Activated CD4-positive, alpha-beta T cell treated with anti-CD3 and anti-CD28 coated beads, Interleukin-10, Interleukin-2, amounts not matched to agents 100 ng/mL and 50 ng/mL, durations not matched to agents 16 hours and 8 hours (primary cell): ENCODE measurements at places on chromosomes 11 and 22.

DNA sequence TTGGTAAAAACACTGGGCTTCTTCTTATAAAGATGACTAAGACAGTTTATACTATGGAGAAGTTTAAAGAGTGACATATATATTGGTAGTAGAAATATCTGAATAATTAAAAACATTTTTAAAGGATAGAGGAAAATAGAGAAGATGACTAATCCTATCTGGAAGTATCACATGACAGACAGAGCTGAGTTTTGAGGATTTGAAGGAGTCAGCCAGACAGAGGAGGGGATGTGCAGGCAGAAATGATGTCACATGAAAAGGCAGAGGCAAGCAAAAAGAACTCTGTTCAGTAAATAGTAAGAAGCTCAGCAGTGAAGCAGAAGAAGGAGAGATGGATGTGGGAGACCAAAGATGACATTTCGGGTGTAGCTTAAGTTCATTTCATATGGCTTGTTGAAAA is 1.6 kb downstream of the OR10A2 start:
- DNase-seq: no peak

- DNase-seq: peak; percentile 14
Measured at GRCh38 chr22:45804986-45805325, 133.3 kb downstream of the ATXN10 start.

DNA sequence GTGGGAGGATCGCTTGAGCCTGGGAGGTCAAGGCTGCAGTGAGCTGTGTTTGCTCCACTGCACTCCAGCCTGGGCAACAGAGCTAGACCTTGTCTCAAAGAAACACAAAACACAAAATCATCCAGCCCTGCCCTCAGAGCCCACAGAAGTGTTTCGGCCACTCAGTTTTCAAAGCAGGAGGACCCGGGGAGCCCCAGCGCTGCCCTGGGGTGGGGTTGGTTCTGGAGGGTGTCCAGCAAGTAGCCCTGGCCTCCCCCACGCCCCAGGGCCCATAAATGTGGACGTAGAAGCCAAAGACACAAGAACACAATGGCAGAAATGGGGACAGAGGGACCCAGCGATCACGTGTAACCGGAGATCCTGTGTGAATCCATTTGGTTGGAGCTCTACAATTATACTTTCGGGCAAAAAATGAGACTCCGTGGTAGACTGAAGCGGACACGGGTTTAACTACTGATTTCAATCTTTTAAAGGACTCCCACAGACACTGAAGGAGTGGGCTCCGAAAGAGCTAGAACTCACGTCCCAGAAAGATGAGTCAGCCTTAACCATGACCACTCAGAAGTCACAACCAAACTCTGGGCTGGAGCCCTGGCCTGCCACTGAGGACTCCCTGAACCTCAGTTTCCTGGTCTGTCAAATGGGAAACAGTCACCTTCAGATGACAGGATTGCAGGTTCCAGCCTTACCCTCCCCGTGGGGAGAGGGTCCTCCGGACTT is 9.0 kb upstream of the CYTH4 start:
- peak; percentile 74 for DNase-seq

- DNase-seq: peak; percentile 86
Measured at GRCh38 chr22:43385770-43386641, 25.8 kb upstream of the MPPED1 start.

DNA sequence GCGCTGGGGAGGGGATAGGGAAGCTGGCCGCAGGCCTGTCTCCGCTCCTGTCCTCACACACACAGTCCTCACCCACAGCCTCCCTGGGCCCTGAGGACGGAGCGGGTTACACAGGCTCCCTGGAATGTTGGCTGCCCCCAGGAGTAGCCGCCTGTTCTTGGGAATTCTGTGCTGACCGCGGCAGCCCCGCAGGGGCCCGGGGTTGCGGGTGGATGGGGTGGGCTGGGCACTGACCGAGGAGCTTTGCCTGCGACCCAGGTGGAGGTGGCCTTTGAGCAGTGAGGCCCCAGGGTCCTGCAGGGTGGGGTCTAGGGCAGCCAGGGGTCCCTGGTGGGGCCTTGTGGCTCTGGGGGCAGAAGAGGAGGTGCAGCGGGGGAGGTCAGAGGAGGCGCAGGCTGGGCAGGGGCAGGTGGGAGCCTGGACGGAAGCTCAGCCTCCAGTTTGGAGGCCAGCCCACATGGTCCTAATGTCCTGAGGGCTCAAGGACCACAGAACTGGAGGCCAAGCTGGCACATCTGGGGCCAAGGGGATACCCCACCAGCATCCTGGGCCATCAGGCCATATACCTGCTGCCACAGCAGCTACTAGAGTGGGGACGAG is 6.6 kb upstream of the MRGPRG start:
- DNase-seq: no peak

- DNase-seq: no peak
Measured at GRCh38 chr11:729492-730074, 17.7 kb upstream of the TALDO1 start.

GRCh38 chr11:13277768-13278608 is at the start of gene BMAL1:
TSS of gene BMAL1 (plus strand) at chr11:13277790. CDS start at chr11:13354309, 76,519 bp downstream.
- peak; percentile 49 for DNase-seq

- no peak for DNase-seq
Measured at GRCh38 chr11:1259561-1259960, 36.7 kb downstream of the MUC5B start.

DNA sequence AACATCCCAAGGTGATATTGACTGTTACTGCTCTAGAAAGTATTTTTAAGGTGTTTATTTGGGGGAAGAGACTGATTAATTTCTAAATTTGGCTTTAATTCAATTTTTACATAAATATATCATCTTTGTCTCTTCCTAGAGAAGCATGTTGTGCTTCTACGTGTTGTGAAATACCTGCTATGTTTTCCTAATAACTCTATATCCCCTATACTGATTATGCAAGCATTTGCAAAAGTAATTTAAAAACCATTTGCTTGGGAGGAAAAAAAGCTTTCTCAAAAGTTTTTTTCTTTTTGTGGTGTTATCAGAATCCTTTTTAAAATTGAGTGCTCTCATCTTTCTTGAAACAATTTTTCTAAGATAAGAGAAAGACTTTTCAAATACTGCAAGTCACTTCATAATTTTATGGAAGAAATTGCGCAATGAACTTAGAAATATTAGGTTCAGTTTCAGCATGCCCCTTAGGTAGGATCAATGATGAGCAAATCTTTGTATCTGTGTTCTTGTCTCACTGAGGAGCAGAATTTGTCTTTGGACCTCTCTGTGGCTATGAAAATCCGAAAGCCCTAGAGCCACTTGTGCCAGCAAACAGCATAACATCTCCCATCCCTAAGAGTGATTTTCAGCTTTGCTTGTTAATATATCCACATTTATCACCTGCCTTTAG is 7.4 kb upstream of the BLID start:
- DNase-seq: no peak

DNA sequence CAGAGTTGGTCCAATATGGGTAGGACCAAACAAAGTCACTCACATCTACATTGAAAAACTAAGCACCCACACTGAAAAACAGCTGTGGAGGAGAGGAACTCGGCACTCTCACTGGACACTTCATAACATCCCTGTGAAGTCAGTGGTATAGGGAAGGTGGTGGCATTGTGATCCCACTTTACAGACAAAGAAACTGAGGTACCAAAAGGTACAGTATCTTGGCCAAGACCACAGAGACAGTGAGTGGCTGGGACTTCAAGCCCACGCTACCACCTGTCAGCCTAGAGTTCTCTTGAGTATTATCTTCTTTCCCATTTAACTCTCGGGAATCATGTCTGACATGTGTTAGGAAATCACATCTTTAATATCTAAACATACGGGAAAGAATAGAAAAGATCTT is 61.9 kb downstream of the SYN3 start:
- DNase-seq: no peak

DNA sequence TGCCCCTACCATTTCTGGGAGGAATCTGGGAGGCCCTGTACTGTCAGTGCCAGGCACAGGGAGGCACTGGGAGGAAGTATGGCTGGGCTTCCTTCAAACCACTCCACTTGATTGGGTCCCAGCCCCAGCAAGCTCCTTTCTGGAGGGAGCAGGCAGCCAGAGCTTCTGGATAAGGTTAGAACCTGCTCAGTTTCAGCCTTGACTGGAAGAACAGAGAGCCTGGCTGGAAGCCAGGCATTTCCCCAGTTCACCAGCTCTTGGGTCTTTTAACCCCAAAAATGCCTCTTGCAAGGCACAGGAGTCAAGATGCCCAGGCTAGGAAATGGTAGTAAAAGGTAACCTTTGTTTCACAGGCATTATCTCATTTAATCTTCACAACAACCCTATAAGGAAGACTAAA is 9.0 kb upstream of the KCTD14 start:
- DNase-seq: no peak

DNA sequence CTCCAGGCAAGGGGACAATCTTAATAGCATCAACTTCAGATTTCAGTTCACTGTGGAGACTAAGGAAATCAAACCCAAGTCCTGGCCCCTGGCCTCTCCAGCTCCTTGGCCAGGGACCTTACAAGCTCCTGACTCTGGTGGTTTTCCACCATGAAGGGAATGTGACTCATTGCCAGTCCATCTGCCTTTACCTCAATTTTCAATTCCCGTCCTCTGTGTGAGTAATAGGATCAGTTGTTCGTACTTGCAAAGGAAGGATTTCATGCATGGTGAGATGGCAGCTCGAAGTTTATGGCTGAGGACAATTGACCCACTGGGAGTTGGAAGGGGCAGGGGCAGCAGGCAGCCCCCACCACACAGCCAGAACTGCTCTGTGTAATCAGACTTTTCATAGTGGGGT is 42.5 kb downstream of the INSC start:
- DNase-seq: no peak

DNA sequence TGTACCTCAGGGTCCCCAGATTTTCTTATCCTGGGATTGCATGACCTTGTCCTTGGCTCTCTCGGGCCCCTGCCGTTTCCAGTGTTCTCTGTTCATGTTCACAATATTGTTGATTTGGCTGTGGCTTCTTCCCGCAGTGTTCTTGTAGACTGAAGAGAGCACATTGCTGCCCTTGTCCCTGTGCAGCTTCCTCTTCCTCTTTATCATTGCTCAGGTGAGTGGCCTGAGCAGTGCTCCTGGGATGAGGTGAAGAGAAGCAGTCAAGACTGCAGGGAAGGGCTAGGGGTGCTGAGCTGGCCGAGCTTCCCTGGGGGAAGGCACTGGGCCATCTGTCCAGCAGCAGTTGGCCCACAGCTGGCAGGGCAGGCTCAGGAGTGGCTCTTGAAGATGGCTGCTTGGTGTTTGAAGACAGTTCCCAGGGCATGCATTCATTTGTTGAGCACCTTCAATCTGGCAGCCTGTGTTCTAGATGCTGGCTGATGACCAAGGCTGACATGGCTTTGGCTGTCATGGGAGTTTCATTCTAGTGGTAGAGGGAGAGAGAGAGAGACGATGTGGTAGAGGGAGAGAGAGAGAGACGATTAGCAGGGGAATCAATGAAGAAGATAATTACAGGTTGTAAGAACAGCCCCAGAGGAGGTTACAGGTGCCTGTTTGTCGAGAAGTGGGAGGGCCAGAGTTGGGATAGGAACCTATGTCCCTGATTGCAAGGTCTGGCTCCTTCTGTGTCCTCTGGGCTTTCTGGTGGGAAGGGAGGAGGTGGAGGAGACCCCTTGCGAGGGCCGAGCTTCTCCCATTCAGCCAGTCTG is 17.4 kb downstream of the BMAL1 start:
- no peak for DNase-seq

- DNase-seq: no peak
Measured at GRCh38 chr11:87187930-87188329, 150.2 kb downstream of the TMEM135 start.

GRCh38 chr22:37538590-37539357 is 19.6 kb upstream of the CARD10 start:
- DNase-seq: peak; percentile 97

DNA sequence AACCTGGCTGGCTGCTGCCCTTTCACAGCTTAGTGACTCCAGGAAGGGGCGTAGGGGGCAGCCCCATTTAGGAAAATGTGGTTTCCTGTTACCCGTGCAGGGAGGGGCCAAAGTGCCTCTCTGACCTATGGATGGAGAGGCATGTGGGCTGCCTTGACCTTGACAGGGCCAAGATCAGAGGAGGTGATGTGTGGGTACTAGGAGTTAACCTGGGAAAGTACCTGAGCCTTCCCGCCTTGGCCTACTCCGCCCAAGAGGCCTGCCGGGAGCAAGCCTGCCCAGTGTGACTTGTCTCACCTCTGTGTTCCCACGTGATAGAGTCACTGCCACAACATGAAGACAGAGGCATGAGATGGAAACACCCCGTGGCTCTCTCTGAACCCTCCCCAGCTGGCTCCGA is 33.4 kb downstream of the GRAMD4 start:
- DNase-seq: peak; percentile 47

DNA sequence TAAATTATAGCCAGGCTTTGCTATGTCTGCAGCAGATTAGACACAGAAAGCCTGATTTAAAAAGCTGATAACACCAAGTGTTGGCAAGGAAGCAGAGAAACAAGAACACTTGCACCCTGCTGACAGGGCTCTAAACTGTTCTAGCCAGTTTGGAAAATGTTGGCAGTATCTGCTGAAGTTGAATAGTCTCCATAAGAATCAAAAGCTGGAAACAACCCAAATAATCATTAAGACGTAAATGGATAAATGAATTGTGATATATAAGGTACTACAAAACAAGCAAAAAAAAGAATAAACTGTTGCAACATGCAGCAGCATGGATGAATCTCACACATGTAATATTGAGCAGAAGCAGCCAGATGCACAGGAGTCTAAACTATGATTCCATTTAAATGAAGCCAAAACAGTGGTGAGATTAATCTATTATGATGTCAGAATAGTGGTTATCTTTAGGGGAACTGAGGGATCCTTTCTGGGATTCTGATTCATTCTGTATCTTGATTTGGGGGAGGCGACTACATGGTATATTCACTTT is 40.4 kb upstream of the ADORA2A start:
- DNase-seq: no peak

DNA sequence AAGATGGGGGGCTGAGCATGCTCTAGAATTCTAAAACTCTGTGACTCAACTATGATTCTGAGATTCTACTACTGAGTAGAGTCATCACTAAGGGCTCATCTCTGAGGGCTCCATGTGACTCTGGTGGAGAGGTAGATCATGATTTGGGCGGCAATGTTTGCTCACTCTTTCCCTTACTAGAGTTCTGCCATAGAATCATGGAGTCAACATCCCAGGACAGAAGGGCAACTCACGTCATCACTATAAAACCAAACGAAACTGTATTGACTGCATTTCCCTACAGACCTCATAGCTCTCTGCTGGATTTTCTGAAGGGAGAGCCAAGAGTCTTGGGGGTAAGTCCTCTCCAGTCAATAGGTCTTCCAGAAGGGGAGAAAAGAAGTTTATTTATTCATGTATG is at the start of gene MS4A14:
TSS of gene MS4A14 (plus strand) at position 78 of the 400 bp plus-strand sequence. CDS start at position 198, 120 bp downstream.
- DNase-seq: no peak

DNA sequence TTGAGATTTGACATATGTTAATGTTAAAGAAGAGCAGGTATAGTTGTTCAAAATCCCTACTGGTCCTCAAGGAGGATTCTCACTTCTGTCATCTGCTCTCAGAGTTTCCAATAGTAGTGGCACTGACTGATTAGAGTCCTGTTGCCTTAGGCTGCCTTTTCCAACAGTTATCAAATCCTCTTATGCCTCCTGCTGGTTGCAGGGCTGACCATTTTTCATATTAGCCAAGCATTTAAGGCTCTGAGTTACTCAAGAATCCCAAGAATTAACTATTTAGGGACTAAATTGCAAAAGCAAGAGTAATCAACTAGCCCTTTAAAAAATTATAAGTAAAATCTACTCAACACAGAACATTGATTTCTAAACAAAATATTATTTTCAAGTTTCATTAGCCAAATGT is 212.0 kb upstream of the CHORDC1 start:
- DNase-seq: no peak

GRCh38 chr11:16891964-16892363 is 122.2 kb downstream of the PLEKHA7 start:
- no peak for DNase-seq

GRCh38 chr11:16456366-16456765 is 100.0 kb upstream of the SOX6 start:
- no peak for DNase-seq
